Stimulated activated CD8-positive, alpha-beta memory T cell treated with anti-CD3 and anti-CD28 coated beads, Interleukin-7, amount 100 ng/mL, for 48 hours (primary cell): ENCODE measurements at places on chromosomes 16 and 17.
A peak's percentile ranks its signal among the peaks of the same experiment; 100 is the strongest.

GRCh38 chr17:56326001-56326359 is 172.7 kb downstream of the ANKFN1 start:
- no peak for DNase-seq

- DNase-seq, result no peak
Measured at GRCh38 chr16:35570946-35571345, 2111.5 kb downstream of the TP53TG3F start.

DNA sequence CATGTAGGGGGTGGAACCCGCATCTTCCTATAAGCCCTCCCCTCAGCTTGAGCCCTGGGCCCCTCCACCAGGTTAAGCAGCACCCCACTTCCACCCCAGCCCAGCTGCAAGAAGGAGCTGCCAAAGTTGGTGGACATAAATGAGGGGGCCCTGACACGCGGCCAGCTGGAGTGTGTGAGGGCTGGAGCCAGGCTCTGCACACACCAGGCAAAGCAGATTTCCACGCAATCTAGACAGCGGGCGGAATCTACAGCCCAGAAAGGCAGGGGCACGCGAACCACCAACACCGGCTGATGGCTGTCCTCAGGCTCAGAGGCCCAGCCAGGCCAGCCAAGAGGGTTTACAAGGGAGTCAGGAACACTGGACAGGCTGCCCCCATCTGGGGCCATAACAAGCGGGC is 171.2 kb downstream of the ZNF423 start:
- no peak for DNase-seq

DNA sequence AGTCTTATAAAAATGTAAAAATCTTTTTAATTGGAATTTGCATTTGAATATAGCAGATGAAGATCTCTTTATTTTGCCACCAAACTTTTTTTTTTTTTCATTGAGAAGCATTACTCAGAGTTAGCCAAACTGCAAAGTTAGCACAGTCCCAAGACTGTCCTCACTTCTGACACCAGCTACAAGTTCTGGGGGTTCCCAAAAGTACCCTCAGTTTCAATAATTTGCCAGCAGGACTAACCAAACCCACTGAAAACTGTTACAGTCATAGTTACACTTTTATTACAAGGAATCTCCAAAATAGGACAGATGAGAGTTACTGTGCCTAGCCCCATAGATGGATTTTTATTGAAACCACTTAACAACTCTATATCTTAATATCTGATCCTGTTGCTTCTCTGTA is 144.1 kb downstream of the CHD9 start:
- no peak for DNase-seq

DNA sequence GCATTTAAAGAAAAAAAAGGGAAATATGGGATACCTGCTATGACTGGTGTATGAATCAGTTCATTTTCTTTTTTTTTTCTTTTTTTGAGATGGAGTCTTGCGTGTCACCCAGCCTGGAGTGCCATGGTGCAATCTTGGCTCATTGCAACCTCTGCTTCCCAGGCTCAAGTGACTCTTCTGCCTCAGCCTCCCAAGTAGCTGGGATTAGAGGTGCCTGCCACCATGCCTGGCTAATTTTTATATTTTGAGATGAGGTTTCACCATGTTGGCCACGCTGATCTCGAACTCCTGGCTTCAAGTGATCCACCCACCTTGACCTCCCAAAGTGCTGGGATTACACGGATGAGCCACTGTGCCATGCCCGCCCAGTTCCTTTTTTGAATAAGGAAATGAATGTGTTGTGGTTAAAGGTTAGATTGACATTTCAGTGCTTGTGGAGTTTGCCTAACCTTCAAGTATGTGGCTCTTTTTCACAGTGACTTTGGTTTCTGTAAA is 7.7 kb downstream of the HAPSTR1 start:
- DNase-seq, result peak; percentile 32

- DNase-seq, result no peak
Measured at GRCh38 chr17:9343516-9343915, 232.1 kb downstream of the STX8 start.
